H1 (cell line): ENCODE measurements at places on chromosomes 16 and 17. TPM values are rescaled to one million over a fixed set of nuclear protein-coding genes. Genes with fewer than 3 reads are reported as not detected.

GRCh38 chr16:82675300-82675699 lies 48.5 kb downstream of the CDH13 start:
- H3K4me3 ChIP-seq, result no peak overlapping the region
- no peak overlapping the region for H3K27ac ChIP-seq

- 0 out of 2 replicates have a peak overlapping the region, but pooled peaks have one; percentile 22 for H3K27ac ChIP-seq
- DNase-seq, result no peak
- no peaks in the 10 kb centered on the region for H3K27me3 ChIP-seq
- H3K36me3 ChIP-seq, result peaks cover 42% of the 10 kb centered on the region
Measured at GRCh38 chr17:47983492-47984223, 12.7 kb downstream of the CDK5RAP3 start.

- H3K4me1 ChIP-seq, result peaks cover 20% of the 10 kb centered on the region
- H3K27me3 ChIP-seq, result peaks cover 83% of the 10 kb centered on the region
- H3K27ac ChIP-seq, result no peak overlapping the region
- no peaks in the 10 kb centered on the region for H3K36me3 ChIP-seq
Measured at GRCh38 chr17:81388612-81389367, 6.5 kb upstream of the BAHCC1 start.

DNA sequence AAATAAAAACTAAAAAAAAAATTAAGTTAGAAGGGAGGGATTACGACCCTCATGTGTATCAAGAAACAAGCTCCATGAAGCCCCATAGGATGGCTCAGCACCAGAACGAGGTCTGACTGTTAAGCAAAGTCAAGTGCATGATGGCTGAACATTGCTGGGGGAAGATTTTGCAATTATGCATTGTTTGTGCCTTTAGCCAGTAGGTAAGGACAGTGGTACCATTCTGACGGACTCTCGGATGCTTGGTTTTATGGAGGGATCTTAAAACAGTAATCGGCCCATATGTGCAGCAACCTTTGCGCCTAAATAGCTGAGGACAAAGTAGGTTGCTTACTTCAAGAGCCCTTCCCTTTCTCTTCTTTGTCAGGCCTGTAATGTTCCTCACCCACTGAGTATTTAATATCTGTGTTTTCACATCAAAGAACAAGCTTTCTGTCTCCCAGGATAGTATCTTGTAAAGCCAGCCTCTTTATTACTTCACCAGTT lies 186.0 kb downstream of the WWOX start:
- H3K4me3 ChIP-seq, result no peak overlapping the region
- peaks cover 5% of the 10 kb centered on the region for H3K4me1 ChIP-seq
- no peak overlapping the region for H3K27ac ChIP-seq
- H3K27me3 ChIP-seq, result no peaks in the 10 kb centered on the region

- no peak overlapping the region for H3K4me3 ChIP-seq
- DNase-seq, result no peak
- H3K4me1 ChIP-seq, result peaks cover 19% of the 10 kb centered on the region
- no peaks in the 10 kb centered on the region for H3K27me3 ChIP-seq
Measured at GRCh38 chr17:65588181-65588808, 26.8 kb upstream of the AXIN2 start.

DNA sequence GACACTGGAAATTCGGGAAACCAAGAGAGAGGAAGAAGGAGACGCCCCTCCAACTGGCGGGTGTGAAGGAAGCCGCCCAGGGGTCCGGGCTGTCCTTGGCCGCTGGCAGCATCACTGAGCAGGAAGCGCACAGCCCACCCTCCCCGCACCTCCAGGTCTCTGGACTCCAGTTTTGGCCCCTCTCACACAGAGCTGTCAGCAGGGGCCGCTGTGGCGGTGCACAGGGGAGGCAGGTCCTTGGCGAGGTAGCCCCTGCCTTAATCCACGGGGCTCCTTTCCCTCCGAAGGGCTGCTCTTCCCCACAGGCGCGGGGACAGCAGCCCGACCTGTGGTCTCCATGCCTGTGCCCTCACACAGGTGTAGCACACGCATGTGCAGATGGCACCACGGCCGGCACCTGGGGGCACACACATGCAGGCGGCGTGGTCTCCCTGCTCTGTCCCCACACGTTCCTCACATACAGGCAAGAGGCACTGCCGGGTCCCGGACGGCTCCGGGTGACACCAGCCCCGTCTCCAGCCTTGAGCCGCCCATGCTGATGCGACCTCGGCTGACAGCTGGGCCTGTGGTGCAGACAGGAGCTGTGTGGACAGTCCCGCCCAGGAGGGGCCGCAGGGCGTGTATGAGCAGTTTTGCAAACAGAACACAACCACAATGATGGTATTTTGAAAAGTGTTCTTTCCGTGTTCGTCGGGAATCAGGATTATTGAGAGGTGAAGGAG lies 26.6 kb upstream of the CHMP6 start:
- no peak overlapping the region for H3K4me3 ChIP-seq
- no peaks in the 10 kb centered on the region for H3K27me3 ChIP-seq
- H3K36me3 ChIP-seq, result no peaks in the 10 kb centered on the region

- no peaks in the 10 kb centered on the region for H3K36me3 ChIP-seq
- H3K4me1 ChIP-seq, result peaks cover 3% of the 10 kb centered on the region
- DNase-seq, result no peak
- H3K27ac ChIP-seq, result no peak overlapping the region
- H3K4me3 ChIP-seq, result no peak overlapping the region
- no peaks in the 10 kb centered on the region for H3K27me3 ChIP-seq
Measured at GRCh38 chr16:12796498-12796897, 7.2 kb downstream of the CPPED1 start.

GRCh38 chr16:31072540-31073141 lies 1.4 kb downstream of the ZNF668 start:
- H3K27ac ChIP-seq, result peak overlapping the region; percentile 77
- H3K4me1 ChIP-seq, result no peaks in the 10 kb centered on the region; the same call in 1 of the 2 replicates
- peaks cover 5% of the 10 kb centered on the region for H3K36me3 ChIP-seq
- H3K4me3 ChIP-seq, result peak overlapping the region; percentile 90
- no peak for DNase-seq

- peaks cover 17% of the 10 kb centered on the region for H3K36me3 ChIP-seq
- no peaks in the 10 kb centered on the region for H3K4me1 ChIP-seq
- H3K27ac ChIP-seq, result no peak overlapping the region
- no peak for DNase-seq
- no peaks in the 10 kb centered on the region for H3K27me3 ChIP-seq
Measured at GRCh38 chr16:23521965-23522364, 11.7 kb upstream of the GGA2 start.

- no peaks in the 10 kb centered on the region for H3K4me1 ChIP-seq
- H3K36me3 ChIP-seq, result no peaks in the 10 kb centered on the region
- no peak for DNase-seq
- no peak overlapping the region for H3K4me3 ChIP-seq
- no peaks in the 10 kb centered on the region for H3K27me3 ChIP-seq
- H3K27ac ChIP-seq, result no peak overlapping the region
Measured at GRCh38 chr16:64215730-64216129, 906.1 kb downstream of the CDH11 start.

DNA sequence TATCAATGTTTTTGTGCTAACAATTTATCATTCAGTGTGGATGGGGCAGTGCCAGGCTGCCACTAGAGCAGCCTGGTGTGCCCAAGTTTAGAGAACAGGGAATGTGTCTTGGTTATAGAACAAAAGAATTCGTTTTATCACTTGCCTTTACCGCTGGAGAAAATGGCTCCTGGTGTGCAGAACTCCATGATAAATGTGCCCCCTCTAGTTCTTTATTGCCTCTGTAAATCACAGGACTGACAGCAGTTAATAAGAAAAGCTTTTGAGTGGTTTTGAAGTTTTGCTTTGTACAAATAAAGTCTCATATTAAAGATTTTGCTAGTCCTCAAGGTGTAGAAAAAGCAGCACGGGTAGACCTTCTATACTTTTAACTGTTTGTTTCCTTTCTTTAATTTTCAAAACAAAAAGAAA lies 28.2 kb upstream of the PSMD7 start:
- no peak for DNase-seq
- H3K27ac ChIP-seq, result no peak overlapping the region

DNA sequence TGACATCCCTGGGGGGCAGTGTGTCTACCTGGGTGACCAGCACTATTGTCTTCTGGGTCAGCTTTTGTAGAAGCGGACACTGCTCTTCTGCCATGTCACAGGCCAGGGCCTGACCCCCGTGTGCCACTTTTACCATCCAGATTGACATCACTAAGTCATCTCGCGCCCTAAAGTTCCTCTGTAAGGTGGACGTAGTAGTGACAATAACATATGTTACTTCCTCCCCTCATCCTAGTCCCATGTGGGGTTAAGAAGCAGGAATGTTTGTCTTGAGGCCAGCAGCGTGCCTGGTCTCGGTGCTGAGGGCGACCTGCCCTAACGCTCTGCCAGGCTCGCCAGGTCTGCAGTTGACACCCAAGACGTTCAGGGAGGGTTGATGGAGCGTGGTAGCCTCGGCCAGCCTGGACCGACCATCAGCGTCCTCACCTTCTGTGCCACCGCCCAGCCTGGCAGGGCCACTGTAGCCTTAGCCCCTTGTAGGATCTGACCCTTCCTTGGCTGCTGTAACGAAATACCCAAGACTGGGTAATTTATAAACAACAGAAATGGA lies 20.7 kb downstream of the GAA start:
- no peaks in the 10 kb centered on the region for H3K4me1 ChIP-seq
- H3K4me3 ChIP-seq, result no peak overlapping the region
- H3K27ac ChIP-seq, result no peak overlapping the region
- DNase-seq, result no peak
- H3K27me3 ChIP-seq, result no peaks in the 10 kb centered on the region

- H3K36me3 ChIP-seq, result no peaks in the 10 kb centered on the region
- H3K4me1 ChIP-seq, result no peaks in the 10 kb centered on the region
- no peak overlapping the region for H3K4me3 ChIP-seq
- H3K27me3 ChIP-seq, result no peaks in the 10 kb centered on the region
- no peak for DNase-seq
Measured at GRCh38 chr17:1137465-1137894, 42.3 kb downstream of the ABR start.

GRCh38 chr16:54373534-54374520 lies 87.2 kb upstream of the IRX3 start:
- no peak overlapping the region for H3K4me3 ChIP-seq
- no peaks in the 10 kb centered on the region for H3K27me3 ChIP-seq
- no peak for DNase-seq
- no peaks in the 10 kb centered on the region for H3K4me1 ChIP-seq
- no peak overlapping the region for H3K27ac ChIP-seq
- H3K36me3 ChIP-seq, result no peaks in the 10 kb centered on the region

GRCh38 chr16:72015124-72015523 lies 6.6 kb downstream of the DHODH start:
- no peak overlapping the region for H3K27ac ChIP-seq
- no peak overlapping the region for H3K4me3 ChIP-seq
- no peaks in the 10 kb centered on the region for H3K4me1 ChIP-seq
- H3K36me3 ChIP-seq, result peaks cover 2% of the 10 kb centered on the region; the same call in 1 of the 2 replicates

GRCh38 chr17:10698096-10698818 lies 863 bp downstream of the ADPRM start:
- H3K27ac ChIP-seq, result peak overlapping the region; percentile 85
- H3K4me1 ChIP-seq, result no peaks in the 10 kb centered on the region

DNA sequence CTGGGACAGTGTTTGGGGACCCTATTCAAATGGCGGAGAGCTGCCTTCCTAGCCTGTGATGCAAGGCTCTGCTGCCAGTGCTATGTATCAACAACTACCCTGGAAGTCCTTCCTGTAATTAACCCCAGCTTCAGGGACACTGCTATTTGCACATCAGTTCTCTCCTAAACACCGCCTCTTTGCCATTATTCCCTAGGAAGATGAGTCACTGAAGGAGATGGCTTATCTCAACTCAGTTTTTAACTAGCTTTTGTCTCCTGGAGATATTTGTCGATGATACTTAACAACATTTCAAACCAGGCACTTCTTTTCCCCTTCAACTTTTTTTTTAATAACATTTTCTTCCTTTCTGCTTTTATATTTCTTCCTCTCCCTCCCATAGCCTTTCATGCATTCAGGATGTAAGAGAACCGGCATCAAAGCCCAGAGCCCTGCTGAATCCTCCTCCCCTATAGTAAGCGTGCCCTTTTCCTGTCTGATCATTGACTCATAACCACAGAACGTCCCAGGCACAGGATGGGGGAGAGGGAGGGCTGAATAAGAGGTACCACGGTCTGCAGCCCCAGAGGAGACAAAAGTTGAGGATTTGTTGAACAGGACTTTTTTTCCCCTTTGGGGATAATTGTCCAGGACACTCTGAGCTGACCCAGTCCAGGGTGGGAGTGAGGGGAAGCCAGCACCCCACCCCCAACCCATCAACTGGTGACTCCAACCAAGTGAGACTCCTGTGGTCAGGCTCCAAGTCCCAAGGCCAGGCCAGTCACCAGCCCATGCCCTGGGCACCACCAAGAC lies 387.8 kb upstream of the SALL1 start:
- no peaks in the 10 kb centered on the region for H3K36me3 ChIP-seq
- H3K4me1 ChIP-seq, result peaks cover 13% of the 10 kb centered on the region
- no peaks in the 10 kb centered on the region for H3K27me3 ChIP-seq
- no peak for DNase-seq
- H3K4me3 ChIP-seq, result no peak overlapping the region

GRCh38 chr17:78991906-78992532 lies 12.3 kb upstream of the LGALS3BP start:
- no peak for DNase-seq
- no peak overlapping the region for H3K4me3 ChIP-seq
- H3K36me3 ChIP-seq, result peaks cover 4% of the 10 kb centered on the region; the same call in 1 of the 2 replicates
- no peaks in the 10 kb centered on the region for H3K27me3 ChIP-seq
- no peak overlapping the region for H3K27ac ChIP-seq

GRCh38 chr17:58944166-58944565 lies 162.5 kb downstream of the TRIM37 start:
- H3K4me1 ChIP-seq, result no peaks in the 10 kb centered on the region

DNA sequence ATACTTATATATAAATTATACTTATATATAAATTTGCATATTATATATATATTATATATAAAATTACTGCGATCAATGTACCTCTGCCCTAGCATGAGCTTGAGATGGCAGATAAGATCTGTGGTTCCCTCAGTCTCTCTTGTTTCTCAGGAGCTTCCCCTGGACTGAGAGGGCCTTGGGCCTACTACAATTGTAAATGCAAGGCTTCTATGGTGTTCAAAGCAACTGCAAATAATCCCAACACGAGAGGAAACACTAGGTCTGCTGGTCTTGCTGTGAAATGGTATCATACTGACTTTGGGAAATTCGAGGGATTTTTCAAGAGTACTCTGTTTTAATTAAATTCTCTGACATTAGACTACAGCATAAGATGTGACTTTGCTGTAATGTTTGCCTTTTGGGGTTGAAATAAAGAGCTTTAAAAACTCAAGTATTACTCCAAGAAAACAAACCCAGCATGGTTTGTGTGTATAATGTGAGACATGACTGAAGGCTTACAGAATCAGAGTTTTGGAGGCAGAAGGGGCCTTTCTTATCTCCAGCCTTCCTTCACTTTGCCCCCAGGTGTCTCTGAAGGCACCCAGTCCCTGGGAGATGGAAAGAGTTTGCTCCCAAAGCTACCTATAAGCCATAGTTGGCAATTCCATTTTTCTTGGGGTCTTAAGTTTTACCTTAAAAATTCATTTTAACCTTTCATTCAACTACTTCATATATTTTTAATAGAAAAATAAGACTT lies 24.2 kb downstream of the ACSM1 start:
- H3K36me3 ChIP-seq, result no peaks in the 10 kb centered on the region
- H3K27ac ChIP-seq, result no peak overlapping the region
- peaks cover 19% of the 10 kb centered on the region for H3K4me1 ChIP-seq
- H3K4me3 ChIP-seq, result no peak overlapping the region
- no peak for DNase-seq
- H3K27me3 ChIP-seq, result peaks cover 4% of the 10 kb centered on the region; the same call in 1 of the 2 replicates

SLC13A2 gene
- total RNA-seq, result not detected in 2 replicates

CORO7 gene
- total RNA-seq, result 25.8 and 29.8 TPM in 2 replicates

RAD51D gene
- 12.9 and 13.7 TPM in 2 replicates for total RNA-seq

NUP88 gene
- 102 and 105 TPM in 2 replicates for total RNA-seq

TBC1D3E gene
- total RNA-seq, result not detected in 2 replicates

SLC6A2 gene
- 0.40 TPM in 1 of 2 replicates, not detected in the other for total RNA-seq

PRSS22 gene
- 2.7 and 4.4 TPM in 2 replicates for total RNA-seq

KLHL10 gene
- 0.19 TPM in 1 of 2 replicates, not detected in the other for total RNA-seq

KCNJ12 gene
- 1.3 and 1.5 TPM in 2 replicates for total RNA-seq

FTO gene
- total RNA-seq, result 58.3 and 59.8 TPM in 2 replicates

ANKFN1 gene
- not detected in 2 replicates for total RNA-seq

ZFPM1 gene
- 3.4 and 4.8 TPM in 2 replicates for total RNA-seq
